CD4-positive, alpha-beta T cell treated with Interferon alpha-2 for 1 hour (primary cell): ENCODE measurements at places on chromosomes 11 and 22.

- no peak for DNase-seq
Observed at GRCh38 chr11:1238767-1239595, 16.1 kb downstream of the MUC5B start.

DNA sequence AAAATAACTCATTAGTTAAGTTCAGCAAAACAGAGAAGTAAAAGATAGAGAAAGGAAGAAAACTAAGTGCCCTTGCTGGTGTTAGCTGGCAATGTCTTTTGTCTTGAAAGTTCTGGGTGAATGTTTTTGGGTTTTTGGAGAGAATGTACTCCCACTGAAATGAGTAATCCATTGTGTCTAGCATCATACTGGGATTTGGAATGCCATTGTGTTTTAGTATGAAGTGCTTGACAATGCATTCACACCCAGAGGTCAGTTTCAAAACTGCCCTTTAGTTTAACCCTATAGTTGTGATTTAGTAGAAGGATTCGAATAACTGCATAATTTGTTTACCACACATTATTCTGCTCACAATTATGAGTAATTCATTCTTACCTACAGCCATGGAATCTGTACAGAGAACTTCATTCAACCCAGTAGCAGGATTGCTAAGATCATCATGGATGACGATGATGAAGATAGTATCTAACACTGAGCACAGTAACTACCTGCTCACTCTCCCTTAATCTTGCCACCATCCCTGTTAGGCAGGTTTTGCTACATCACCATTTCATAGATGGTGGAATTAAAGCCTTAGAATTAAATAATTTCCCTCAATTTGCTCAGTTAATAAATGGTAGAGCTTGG is 33.9 kb downstream of the MAML2 start:
- DNase-seq = no peak

DNA sequence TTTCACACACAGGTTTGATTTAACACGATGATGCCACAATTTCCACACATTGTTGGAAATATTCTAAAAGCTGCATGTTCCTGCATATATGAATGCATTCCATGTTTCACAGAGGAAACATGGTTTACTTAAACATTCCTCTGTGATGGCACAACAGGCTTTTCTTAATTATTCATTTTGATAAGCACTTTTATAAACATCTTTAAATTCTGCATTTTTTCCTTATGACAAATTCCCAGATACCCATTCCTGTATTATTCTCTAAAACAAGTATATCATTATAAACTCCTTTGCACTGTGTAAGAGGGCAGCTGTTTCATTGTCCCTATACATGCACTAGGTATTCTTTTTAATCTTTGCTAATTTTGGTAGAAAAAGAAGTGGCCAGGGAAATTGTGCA is 532.3 kb downstream of the SOX6 start:
- no peak for DNase-seq

- DNase-seq = no peak
Observed at GRCh38 chr11:38839071-38839470, 2241.0 kb upstream of the RAG2 start.

DNA sequence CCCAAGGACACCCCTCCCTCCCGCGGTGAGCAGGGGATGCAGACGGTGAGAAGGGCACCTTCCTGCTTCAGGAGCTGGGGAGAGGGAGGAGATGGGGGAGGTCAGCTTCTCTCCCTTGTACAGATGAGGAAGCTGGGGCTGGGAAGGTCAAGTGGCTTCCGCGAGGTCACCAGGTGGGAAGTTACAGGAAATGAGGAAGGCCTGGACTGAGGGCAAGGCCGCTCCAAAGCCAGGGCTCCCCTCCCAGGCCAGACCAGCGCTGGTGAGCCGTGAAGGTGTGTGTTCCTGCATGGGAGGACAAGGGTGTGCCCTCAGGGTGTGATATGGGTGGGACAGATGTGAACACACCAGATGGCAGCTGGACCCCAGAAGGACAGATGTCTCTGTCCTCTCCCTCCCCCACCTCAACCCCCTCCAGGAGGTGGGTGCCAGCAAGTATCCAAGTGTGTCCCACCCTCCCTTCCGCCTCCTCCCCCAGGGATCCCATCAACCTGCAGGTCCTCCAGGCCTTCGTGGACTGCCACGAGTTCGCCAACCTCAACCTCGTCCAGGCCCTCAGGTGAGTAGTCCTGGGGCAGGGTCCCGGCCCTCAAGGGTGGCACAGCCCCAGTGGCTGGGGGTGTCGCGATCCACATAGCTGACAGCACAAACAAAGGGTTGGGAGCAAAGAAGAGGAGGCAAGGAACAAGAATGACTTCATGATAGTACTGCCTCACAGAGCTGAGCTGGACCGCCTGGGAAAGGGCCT is 16.6 kb downstream of the CYTH4 start:
- DNase-seq = no peak

- no peak for DNase-seq
Observed at GRCh38 chr11:119723243-119723951, 5.6 kb downstream of the NECTIN1 start.

DNA sequence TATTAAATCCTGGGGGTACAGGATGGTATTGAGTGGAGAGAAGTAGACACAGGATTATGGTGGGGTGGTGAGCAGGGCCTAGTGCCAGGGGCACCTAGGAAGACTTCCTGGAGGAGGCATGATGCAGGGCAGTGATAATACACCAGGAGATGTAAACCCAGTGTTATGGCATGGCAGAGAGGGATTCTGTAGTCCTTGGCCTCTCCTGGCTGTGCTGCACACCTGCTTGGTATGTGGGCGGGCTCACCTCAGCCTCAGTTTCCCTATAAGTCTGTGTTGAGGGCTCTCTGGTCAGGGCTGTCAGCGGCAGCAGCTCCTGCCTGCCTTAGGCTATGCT is 2.2 kb downstream of the PDXP start:
- no peak for DNase-seq
